WTC11 (cell line): ENCODE measurements at places on chromosomes 2 and 18.
A peak's percentile ranks its signal among the peaks of the same experiment; 100 is the strongest.

GRCh38 chr2:42333579-42333978, 27.4 kb downstream of the COX7A2L start:
- H3K36me3 ChIP-seq: peaks cover 45% of the 10 kb centered on the region
- DNase-seq: no peak
- no peak overlapping the region for H3K27ac ChIP-seq
- H3K4me1 ChIP-seq: no peaks in the 10 kb centered on the region

- H3K4me1 ChIP-seq: no peaks in the 10 kb centered on the region
- no peaks in the 10 kb centered on the region; the same call in 1 of the 2 replicates for H3K27me3 ChIP-seq
- no peak overlapping the region for H3K27ac ChIP-seq
- DNase-seq: no peak
- H3K36me3 ChIP-seq: peaks cover 21% of the 10 kb centered on the region
Measured at GRCh38 chr2:212173756-212174510, 364.7 kb downstream of the ERBB4 start.

DNA sequence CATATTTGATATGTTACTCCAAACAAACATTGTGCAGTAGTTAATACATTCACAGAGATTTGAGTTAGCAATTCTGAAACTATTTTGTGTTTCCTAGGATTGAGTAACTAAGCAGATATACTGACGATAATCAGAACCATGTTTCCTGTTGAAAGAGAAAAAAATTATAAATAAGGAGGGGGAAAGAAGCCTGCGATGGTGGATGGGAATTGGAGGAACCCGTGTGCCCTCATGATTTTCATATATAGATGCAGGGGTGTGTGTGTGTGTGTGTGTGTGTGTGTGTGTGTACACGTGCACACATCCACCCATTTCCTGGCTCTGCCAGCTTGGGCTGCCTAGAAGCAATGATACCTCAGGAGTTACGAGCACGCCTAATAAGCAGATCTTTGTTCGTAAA, 56.9 kb downstream of the LPIN2 start:
- no peak for DNase-seq
- H3K27me3 ChIP-seq: no peaks in the 10 kb centered on the region
- no peak overlapping the region for H3K4me3 ChIP-seq
- peaks cover 28% of the 10 kb centered on the region for H3K36me3 ChIP-seq
- H3K27ac ChIP-seq: no peak overlapping the region

- no peak overlapping the region; the same call in 1 of the 2 replicates for H3K27ac ChIP-seq
- peaks cover 20% of the 10 kb centered on the region for H3K4me1 ChIP-seq
- peak; percentile 40 for DNase-seq
- H3K36me3 ChIP-seq: peaks cover 6% of the 10 kb centered on the region
Measured at GRCh38 chr2:148876202-148876594, 1.2 kb downstream of the KIF5C start.

DNA sequence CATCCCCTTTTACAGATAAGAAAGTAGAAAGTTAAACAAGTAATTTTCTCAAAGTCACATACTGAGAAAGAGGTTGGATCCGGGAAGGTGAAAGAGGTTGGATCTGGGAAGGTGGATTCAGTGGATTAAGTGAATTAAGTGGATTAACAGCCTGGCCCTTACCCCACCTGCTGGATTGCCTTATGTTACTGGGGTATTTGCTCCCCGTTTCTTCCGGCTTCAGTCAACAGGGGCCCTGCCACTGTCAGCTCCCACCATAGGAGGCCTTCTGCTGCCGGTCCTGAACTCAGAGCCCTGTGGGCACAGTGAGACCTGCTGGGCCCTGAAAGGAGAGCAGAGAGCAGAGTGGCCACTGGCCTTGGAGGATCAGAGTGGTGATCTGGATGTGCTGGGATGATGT, 113.2 kb downstream of the VAPA start:
- no peak overlapping the region for H3K27ac ChIP-seq
- no peak overlapping the region for H3K4me3 ChIP-seq
- H3K27me3 ChIP-seq: no peaks in the 10 kb centered on the region
- H3K36me3 ChIP-seq: no peaks in the 10 kb centered on the region
- peaks cover 2% of the 10 kb centered on the region; the same call in 1 of the 2 replicates for H3K4me1 ChIP-seq

- peaks cover 13% of the 10 kb centered on the region for H3K4me1 ChIP-seq
- no peaks in the 10 kb centered on the region for H3K27me3 ChIP-seq
- no peak overlapping the region for H3K4me3 ChIP-seq
- no peak overlapping the region for H3K27ac ChIP-seq
- H3K36me3 ChIP-seq: peaks cover 12% of the 10 kb centered on the region
- DNase-seq: no peak
Measured at GRCh38 chr2:103139628-103140268, 377.9 kb downstream of the TMEM182 start.

- peaks cover 9% of the 10 kb centered on the region for H3K36me3 ChIP-seq
- no peaks in the 10 kb centered on the region for H3K27me3 ChIP-seq
- peak overlapping the region; percentile 71; the same call in 1 of the 2 replicates for H3K27ac ChIP-seq
Measured at GRCh38 chr18:48765053-48765452, 185.7 kb downstream of the SMAD7 start.

DNA sequence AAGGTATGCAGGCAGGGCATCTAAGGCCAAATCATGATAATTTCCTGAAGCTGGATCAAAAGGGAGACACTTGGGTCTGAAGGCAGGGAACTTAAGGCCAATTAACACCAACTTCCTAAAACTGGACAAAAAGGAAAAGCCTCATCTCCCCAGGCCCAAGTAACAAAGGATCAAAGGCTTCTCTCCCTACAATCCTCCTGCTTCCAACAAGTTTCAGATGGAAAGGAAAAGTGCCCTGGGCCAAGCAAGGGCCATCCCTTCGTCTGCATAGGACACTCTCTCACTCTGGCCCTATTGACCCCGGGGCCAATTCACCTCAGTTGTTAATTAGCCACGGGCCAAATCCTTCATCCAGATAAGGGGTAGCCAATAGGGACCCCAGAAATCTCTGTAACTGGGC, 1335.8 kb upstream of the CDH2 start:
- no peaks in the 10 kb centered on the region for H3K36me3 ChIP-seq
- H3K4me1 ChIP-seq: no peaks in the 10 kb centered on the region
- no peak overlapping the region for H3K4me3 ChIP-seq
- no peak overlapping the region for H3K27ac ChIP-seq

- peak; percentile 68 for DNase-seq
- peaks cover 7% of the 10 kb centered on the region; the same call in 1 of the 2 replicates for H3K4me1 ChIP-seq
- no peak overlapping the region for H3K27ac ChIP-seq
- H3K27me3 ChIP-seq: no peaks in the 10 kb centered on the region
- H3K4me3 ChIP-seq: no peak overlapping the region
- H3K36me3 ChIP-seq: no peaks in the 10 kb centered on the region
Measured at GRCh38 chr18:73980289-73980979, 167.2 kb downstream of the FBXO15 start.

GRCh38 chr2:38474021-38474456, 97.0 kb upstream of the ATL2 start:
- no peaks in the 10 kb centered on the region for H3K27me3 ChIP-seq
- no peaks in the 10 kb centered on the region for H3K36me3 ChIP-seq
- H3K4me3 ChIP-seq: no peak overlapping the region
- peaks cover 5% of the 10 kb centered on the region; the same call in 1 of the 2 replicates for H3K4me1 ChIP-seq

- no peaks in the 10 kb centered on the region for H3K4me1 ChIP-seq
- no peaks in the 10 kb centered on the region for H3K27me3 ChIP-seq
- H3K4me3 ChIP-seq: no peak overlapping the region
- no peak overlapping the region for H3K27ac ChIP-seq
- DNase-seq: no peak
Measured at GRCh38 chr2:223269386-223269785, 217.4 kb downstream of the KCNE4 start.

- peaks cover 9% of the 10 kb centered on the region for H3K4me1 ChIP-seq
- no peak for DNase-seq
- peak overlapping the region; percentile 68 for H3K4me3 ChIP-seq
- no peak overlapping the region for H3K27ac ChIP-seq
Measured at GRCh38 chr18:79796531-79797405, 970 bp upstream of the KCNG2 start.

DNA sequence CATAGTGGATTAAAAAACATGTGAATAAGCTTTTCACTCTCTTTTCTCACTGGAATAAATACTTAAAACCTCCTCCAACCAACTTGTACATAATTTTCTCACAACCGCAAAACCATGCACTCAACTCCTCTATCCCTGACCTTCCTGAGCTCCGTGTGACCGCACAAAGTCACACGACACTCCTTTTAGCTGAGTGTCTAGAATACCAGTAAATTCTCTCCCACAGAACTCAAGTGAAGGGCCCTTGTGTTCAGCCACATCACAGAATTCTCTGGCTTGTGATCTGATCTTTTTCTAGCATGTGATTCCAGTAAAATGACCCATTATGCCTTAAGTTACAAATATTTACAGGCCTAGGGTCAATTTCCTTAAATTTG, 91.2 kb upstream of the ARL4C start:
- H3K27me3 ChIP-seq: peaks cover 9% of the 10 kb centered on the region
- DNase-seq: no peak
- no peaks in the 10 kb centered on the region for H3K36me3 ChIP-seq
- no peak overlapping the region for H3K4me3 ChIP-seq
- peaks cover 19% of the 10 kb centered on the region for H3K4me1 ChIP-seq
- H3K27ac ChIP-seq: peak overlapping the region; percentile 35; the same call in 1 of the 2 replicates

- peaks cover 96% of the 10 kb centered on the region for H3K27me3 ChIP-seq
- DNase-seq: peak; percentile 93
- peaks cover 65% of the 10 kb centered on the region for H3K4me1 ChIP-seq
- H3K4me3 ChIP-seq: peak overlapping the region; percentile 65
Measured at GRCh38 chr2:176096986-176097819, 2.4 kb upstream of the HOXD12 start.

- H3K27me3 ChIP-seq: no peaks in the 10 kb centered on the region
- H3K27ac ChIP-seq: no peak overlapping the region
- no peak overlapping the region for H3K4me3 ChIP-seq
- DNase-seq: no peak
Measured at GRCh38 chr2:232781765-232782164, 5.4 kb upstream of the KCNJ13 start.

GRCh38 chr18:69291755-69292154, 108.9 kb upstream of the DOK6 start:
- peaks cover 2% of the 10 kb centered on the region; the same call in 1 of the 2 replicates for H3K36me3 ChIP-seq
- no peaks in the 10 kb centered on the region for H3K27me3 ChIP-seq
- H3K27ac ChIP-seq: no peak overlapping the region
- H3K4me1 ChIP-seq: no peaks in the 10 kb centered on the region
- DNase-seq: no peak

DNA sequence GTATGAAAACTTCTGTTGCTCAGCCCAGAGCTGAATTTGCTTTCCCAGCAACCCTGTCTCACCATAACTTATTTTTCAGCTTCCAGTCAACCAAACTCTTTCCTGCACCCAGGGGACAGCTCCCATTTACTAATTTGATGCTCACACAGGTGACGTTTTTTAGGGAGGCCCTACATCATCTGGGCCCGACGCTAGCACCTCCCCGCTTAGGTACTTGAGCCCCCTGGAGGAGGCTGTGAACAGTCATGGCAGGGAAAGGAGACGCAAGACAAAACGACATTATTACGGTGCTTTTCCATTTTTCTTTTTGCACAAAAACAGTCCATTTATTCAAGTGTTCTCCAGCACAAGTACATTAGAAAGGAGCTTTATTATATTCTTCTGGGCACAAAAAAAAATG, 59.2 kb upstream of the POMC start:
- H3K27ac ChIP-seq: peak overlapping the region; percentile 0; the same call in 1 of the 2 replicates
- H3K4me1 ChIP-seq: peaks cover 41% of the 10 kb centered on the region
- H3K36me3 ChIP-seq: no peaks in the 10 kb centered on the region
- H3K27me3 ChIP-seq: no peaks in the 10 kb centered on the region
- no peak overlapping the region for H3K4me3 ChIP-seq

GRCh38 chr2:95018861-95019550, 6.5 kb upstream of the MAL start:
- no peak overlapping the region for H3K4me3 ChIP-seq
- H3K27me3 ChIP-seq: peaks cover 22% of the 10 kb centered on the region
- H3K36me3 ChIP-seq: no peaks in the 10 kb centered on the region
- no peak for DNase-seq
- H3K27ac ChIP-seq: no peak overlapping the region

- peaks cover 4% of the 10 kb centered on the region for H3K4me1 ChIP-seq
- no peak overlapping the region for H3K27ac ChIP-seq
Measured at GRCh38 chr2:108921096-108922030, 67.7 kb downstream of the EDAR start.

DNA sequence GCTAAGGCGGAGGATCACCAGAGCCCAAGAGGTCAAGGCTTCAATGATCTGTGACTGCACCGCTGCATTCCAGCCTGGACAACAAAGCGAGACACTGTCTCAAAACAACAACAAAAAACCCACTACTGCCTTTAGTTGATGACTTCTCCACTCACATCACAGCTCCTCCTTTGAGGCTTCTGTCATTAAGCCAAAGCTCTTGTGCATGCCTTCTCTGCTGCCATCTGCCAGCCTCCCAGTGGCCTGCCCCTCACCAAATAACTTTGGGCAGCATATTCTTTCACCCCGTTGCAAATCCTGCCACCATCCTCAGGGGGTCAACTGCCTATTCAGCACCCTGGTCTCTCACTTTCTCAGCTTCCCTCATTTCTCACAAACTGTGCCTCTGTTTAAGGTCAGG, 27.5 kb downstream of the OSBPL1A start:
- peaks cover 28% of the 10 kb centered on the region for H3K4me1 ChIP-seq
- no peaks in the 10 kb centered on the region for H3K27me3 ChIP-seq
- peak overlapping the region; percentile 75; the same call in 1 of the 2 replicates for H3K27ac ChIP-seq
- no peak overlapping the region for H3K4me3 ChIP-seq
- DNase-seq: no peak
- peaks cover 51% of the 10 kb centered on the region for H3K36me3 ChIP-seq

- DNase-seq: no peak
- no peaks in the 10 kb centered on the region for H3K27me3 ChIP-seq
- H3K36me3 ChIP-seq: no peaks in the 10 kb centered on the region
- no peak overlapping the region for H3K4me3 ChIP-seq
- H3K4me1 ChIP-seq: peaks cover 7% of the 10 kb centered on the region
- H3K27ac ChIP-seq: no peak overlapping the region
Measured at GRCh38 chr2:164882276-164882675, 40.7 kb upstream of the COBLL1 start.

DNA sequence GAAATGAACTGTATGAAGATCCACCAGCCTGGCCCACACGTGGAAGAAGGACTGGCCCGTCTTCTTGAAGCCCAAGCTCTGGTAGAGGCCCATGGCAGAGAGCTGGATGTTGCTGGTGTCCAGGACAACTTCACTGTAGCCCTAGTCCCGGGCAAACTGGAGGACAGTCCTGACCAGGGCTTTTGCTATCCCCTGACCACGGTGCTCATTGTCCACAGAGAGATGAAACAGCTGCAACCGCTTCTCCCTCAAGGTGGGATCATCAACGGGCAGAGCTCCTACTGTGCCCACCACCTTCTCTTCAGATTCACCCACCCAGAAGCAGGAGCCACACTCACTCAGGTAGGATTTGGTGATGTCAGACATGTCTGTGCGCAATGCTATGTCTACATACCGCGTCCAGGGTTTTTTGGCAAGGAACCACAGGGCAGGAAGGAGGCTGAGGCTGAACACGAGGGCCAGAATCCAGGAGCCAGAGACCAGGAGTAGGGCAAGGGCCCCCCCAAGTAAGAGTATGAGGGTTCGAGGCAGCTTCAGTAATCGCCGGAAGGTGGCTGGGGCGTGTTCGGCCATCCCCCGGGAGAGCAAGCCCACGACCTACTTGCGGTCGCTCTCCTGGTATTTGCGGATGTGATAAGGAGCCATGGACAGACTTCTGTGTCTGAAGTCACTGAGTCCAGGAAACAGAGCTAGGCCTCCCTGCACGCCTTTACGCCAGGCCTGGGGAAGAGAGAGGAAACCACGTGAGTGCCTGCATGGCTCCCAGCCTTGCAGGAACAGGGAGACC, 36.3 kb downstream of the TPRKB start:
- H3K4me3 ChIP-seq: no peak overlapping the region
- peaks cover 77% of the 10 kb centered on the region for H3K27me3 ChIP-seq
- H3K36me3 ChIP-seq: peaks cover 23% of the 10 kb centered on the region
- H3K4me1 ChIP-seq: no peaks in the 10 kb centered on the region
- no peak overlapping the region for H3K27ac ChIP-seq

- H3K36me3 ChIP-seq: no peaks in the 10 kb centered on the region
- peak overlapping the region; percentile 0 for H3K27ac ChIP-seq
- no peaks in the 10 kb centered on the region for H3K27me3 ChIP-seq
Measured at GRCh38 chr2:36667931-36668330, 28.6 kb upstream of the VIT start.
